ENCODE measurements at places on chromosomes 1 and 21.

- DNase-seq = no peak
Measured at GRCh38 chr1:13935336-13935735, 235.3 kb downstream of the PRDM2 start.

DNA sequence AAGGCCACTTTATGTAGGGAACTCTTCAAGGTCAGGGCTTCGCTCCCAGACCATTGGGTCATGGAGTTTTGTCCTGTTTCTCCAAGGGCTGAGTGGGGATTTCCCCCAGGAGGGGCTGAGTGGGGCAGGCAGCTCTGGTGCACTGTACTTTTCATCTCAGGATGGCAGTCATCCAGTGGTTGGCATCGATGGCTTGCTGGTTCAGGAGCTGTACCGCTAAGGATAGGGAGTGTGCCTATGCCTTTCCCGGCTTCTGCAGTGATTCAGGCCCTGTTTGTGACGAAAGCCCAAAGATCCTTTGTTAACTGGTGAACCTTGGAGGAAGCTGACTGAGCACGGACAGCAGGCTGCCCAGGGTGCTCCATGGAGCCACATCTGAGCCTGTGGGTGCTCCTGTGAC is 100.1 kb upstream of the GADD45A start:
- no peak for DNase-seq

- no peak for DNase-seq
Measured at GRCh38 chr1:22702296-22703085, 8.1 kb upstream of the EPHB2 start.

GRCh38 chr1:39508857-39509305 is 17.4 kb downstream of the BMP8A start:
- DNase-seq = peak; percentile 41

DNA sequence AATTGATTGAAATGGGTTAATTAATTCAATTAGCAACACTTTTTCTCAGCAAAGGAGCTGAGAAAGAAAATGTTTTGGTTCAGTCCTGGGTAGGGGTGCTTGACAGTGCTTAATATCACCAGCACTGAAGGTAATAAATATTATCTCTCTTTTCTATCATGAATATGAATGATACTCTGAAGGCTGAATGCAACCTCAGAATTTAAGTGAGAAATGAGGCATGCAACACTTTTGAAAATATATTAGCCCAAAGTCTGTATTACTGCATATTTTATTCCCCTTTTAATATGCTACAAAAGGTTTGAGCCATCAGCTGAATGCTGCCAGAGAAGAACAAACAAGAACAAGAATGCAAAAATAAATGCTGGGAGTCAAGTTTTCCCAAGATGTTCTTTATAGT is 52.0 kb upstream of the SAMSN1 start:
- no peak for DNase-seq

GRCh38 chr1:19710825-19711611 is 46.3 kb downstream of the HTR6 start:
- no peak for DNase-seq

DNA sequence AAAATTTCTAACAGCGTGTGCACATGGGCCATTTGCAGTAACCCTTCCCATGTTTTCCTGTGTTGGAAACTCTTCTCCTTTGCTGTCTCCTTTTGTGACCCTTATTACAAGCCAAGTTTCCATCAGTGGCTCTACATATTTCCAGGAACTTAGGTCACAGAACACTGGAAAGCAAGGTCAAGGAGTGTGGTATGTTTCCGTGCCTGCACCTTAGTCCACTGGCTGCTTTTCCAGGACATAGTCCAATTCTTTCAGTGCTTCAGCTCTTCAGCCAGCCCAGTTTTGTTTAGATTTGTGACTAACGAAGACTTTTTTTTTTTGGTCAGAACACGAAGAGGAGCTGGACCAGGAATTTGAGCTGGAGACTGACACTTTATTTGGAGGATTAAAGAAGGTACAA is 33.8 kb downstream of the HHAT start:
- peak; percentile 73 for DNase-seq
